GOT3 (cell line): ENCODE measurements at places on chromosomes 12 and 14.

GRCh38 chr14:28116716-28117115, 649.9 kb upstream of the FOXG1 start:
- DNase-seq = no peak

DNA sequence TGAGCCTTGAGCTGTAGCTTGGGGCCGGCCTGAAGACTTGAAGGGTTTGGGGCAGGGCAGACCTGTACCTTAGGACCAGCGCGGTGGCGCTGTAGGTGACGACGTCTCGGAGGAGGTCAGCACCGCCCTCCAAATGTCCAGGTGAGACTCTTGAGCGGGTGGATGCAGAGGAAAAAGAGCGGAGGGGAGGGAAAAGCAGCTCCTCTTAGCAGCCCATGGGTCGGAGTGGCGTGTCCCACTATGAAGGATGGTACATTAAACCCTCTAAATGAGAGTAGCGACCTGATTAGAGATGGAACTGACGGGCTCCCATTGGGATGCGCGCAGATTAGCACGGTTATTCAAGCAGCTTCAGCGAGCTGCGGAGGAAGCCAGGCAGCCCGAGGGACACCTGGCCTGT, 77.0 kb upstream of the MAP1LC3B2 start:
- no peak for DNase-seq

DNA sequence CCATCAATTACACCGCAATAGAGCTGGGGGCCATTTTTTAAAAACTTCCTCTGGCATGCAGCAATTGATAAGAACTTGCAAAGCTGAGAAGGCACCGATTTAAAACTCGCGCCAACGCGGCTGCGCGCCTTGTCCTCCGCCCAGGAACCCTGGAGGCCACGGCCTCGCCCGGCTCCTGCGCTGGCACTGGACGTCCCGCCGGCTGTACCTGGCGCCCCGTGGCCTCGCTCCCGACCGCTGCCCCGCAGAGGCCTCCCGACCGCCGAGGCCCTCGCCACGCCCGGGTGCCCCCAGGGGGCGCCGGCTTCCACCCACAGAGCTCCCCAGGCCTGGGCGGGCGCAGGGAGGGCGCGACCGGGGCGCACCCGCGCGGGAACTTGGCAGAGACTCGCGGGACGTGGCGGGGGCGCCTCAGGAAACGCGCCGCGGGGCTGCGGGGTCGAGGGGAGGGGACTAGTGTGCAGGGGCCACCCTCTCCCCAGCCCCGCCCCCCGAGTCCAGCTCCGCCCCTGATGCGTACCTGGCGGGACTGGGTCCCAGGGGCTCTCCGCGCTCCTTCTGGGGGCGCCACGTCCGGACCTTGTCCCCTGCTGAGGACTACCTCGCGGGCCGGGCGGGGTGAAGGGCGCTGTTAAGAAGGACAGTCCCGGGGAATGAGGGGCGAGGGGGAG, 65.7 kb downstream of the TNFAIP2 start:
- no peak for DNase-seq

- no peak for DNase-seq
These were observed 29.0 kb upstream of the PLEKHG7 start for GRCh38 chr12:92673756-92674155.

DNA sequence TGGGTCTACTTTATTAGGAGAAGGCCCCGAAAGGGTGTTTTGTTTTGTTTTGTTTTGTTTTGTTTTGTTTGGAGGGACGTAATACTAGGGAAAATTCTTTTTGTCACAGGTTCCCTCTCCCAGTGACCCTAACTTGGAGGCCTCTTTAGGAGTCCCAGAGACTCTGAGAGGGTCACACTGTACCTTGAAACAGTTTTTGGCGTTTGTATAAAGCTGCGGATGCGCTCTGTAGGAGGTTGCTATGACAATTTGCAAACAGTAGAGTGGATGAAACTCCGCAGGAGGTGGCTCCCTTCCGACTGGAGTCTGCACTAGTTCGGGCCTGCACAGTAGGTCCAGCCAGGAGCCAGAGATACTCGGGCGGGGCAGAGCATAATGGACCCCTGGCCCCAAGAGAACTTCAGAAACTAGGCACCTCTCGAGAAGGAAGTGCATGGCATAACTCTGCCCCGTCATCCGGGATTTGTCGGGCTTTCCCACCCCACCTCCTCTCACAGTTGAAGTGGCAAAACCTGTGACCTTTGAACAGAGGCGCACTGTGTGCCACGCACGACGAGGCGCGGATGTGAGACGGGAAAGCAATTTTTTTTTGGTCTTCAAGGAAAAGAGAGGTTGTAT, 1.3 kb upstream of the DYRK2 start:
- DNase-seq = no peak

- DNase-seq = no peak
These were observed 1069.1 kb downstream of the SLC6A15 start for GRCh38 chr12:83843541-83843940.

DNA sequence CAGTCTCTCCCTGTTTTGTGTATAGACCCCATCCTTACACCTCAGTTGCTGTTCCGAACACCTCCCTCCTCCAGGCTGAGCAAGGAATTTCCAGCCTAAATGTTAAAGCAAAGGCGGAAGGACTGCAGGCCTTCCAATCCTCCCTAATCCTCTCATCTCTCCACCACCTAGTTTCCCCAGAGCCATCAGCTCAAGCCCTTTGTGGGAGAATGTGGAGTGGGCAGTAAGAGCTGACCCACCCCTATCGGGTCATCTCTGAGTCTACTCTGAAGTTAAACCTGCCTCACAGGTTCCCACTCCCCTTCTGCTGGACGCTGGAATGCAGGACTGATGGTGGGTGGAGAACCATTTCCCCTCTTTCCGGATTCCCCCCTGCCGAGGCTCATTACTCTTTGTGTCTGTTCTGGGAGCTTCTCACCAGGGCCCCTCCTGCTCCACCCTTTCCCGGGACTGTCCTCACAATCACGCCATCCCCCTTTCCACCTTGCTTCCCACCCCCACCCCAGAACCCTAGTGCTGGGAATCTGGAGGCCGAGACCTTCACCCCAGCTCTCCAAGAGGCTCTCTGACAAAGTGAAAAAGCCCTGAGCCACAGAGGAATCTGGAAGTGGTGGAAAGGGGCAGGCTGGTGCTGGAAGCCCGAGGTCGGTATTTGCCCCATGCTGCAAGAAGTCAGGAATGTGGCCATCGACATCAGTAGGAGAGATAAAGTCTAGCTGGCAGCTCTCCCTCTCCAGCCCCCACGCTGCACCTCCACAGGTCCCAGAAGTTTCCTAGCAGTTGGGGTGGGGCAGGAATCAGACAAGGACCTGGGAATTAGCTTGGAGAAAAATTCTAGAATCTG, 3.3 kb upstream of the KRT18 start:
- DNase-seq = no peak

DNA sequence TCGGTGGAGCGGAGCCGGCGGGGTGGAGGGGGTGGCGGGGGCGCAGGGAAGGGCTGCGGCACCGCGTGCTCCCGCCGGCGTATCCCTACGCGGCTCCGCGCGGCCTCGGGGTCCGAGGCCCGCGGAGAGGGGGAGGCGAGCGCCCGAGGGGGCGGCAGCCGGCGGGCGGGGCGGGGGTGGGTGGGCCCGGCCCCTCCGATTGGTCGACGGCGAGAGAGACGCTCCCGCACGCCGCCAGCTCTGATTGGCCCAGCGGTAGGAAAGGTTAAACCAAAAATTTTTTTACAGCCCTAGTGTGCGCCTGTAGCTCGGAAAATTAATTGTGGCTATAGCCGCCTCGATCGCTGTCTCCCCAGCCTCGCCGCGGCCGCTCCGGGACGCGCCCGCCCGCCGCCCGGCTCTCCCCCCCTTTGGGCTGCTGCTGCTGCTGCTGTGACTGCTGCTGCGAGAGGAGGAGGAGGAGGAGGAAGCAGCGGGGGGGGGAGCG, at the start of gene FOXG1:
TSS of gene FOXG1 (plus strand) at position 319 of the 487 bp plus-strand sequence. CDS start 493 bp downstream, outside the sequence.
- DNase-seq = no peak

GRCh38 chr14:72598306-72598705, 295.6 kb downstream of the DPF3 start:
- DNase-seq = no peak

- no peak for DNase-seq
These were observed 1409.5 kb downstream of the AACS start for GRCh38 chr12:126474703-126475102.

DNA sequence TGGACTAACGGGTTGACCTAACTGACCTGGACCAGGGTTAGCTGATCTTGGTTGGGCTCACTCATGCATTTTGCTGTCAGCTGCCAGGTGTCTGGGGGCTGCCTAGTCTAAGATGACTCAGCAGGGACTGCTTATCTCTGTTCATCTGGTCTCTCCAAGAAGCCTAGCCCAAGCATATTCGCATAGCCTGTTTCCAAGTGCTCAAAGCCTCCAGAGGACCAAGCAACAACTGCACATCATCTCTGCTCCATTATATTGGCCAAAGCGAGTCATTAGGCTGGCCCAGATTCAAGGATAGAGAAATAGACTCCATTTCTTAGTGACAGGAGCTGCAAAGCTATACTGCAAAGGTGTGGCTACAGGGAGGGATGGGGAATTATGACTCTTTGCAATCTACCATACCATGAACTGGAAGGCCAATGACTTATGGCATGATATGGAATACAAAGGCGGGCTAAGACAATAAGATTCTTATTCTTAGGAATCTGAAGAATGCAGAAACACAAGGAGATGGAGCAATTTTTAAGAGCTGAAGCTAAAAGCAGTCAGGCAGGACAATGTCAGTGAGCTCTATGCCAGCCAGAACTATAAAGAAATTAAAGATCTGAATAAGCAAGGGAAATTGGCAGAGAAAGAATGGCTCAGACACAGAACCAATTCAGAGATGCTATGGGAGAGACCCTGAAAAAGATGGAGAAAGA, 194.6 kb upstream of the FSCB start:
- no peak for DNase-seq

DNA sequence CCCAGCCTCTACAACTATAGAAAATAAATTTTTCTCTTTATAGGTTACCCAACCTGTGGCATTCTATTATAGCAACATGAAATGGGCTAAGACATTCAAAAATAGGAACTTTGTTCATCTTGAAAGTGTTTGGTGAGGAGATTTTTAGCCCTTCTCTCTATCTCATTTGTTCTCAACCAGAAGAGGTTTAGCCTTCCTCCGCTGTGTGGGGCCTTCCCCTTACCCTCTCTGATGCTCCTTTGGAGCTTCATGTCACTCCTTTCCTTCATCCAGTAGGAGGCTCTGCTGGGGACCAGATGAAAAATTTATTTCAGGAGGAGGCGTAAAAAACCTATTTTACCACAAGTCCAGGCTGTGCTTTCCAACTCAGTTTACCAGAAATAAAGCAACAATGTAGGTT, 94.1 kb downstream of the RTN1 start:
- DNase-seq = no peak

DNA sequence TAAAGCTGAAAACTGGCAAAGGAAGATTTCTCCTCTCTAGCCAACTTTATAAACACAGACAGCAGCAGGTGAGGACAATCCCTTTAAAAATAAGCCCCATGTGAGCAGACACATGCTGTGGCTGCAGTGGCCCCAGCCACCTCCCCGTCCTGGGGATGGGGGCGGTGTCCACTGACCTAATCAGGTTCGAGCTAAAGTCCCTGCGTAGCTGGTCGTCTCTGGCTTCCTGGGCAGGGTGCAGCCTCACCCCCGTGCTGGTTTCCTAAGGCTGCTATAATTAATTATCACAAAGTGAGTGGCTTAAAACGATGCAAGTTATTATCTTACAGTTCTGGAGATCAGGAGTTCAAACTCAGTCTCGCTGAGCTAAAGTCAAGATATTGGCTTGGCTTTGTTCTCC, 1.0 kb downstream of the BDKRB1 start:
- no peak for DNase-seq

DNA sequence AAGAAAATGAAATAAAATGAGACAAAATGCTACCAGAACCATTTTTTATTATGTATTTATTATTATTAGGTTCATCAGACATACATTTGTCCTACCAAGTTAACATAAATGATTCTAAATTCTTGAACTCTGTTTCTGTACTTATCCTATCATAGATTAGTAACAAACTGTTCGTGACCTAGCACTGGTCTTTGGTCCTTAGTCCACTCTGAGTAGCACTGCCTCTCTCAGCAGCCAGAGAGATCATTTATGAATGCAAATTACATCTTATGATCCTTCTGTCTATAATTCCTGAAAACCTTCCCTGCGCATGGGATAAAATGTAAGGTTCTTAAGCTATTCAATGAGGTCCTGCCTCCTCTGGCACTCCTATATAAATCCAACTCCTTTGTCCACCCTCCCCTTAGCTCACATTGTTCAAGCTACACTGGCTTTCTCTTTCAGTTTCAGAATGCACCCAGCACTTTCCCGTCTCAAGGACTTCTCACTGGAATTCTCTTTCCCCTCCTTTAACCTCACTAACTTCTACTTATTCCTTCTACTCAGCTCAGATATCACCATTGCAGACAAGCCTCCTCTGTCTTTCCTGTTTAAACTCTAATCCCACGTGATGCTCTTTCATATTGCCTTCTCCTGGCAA, 17.1 kb downstream of the PDZRN4 start:
- no peak for DNase-seq

GRCh38 chr12:24605916-24606315, 343.0 kb downstream of the BCAT1 start:
- no peak for DNase-seq

DNA sequence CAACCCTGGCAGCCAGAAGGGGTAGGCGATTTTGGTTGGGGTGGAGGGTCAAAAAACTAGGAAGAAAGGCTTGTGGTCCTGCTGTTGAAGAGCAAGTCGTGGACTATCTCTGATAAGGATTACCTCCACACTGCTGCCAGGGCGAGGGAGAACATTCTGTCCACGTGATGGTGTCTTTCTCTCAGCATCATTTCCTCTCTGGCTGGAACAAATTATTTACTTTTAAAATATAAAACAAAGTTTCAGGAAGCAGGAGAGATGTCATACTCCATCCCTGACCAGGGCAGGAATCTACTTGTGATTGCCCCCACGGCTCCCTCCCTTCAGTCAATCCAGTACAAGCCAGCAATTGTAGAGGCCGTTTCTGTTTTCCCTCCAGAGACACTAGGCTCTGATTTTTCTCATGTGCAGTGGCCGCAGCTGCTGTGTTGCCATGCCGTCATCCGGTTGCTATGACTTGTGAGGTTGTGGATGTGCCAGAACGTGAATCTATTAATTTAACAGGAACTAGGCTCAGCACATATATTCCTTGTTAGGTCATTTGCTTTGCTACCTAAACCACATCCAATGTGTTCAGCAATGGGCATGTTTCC, 61.5 kb upstream of the PTGR2 start:
- DNase-seq = no peak

GRCh38 chr14:59225281-59225680, 36.8 kb downstream of the DAAM1 start:
- no peak for DNase-seq
